ENCODE measurements at places on chromosomes 2 and 18.

- no peak for DNase-seq
These were observed 81.4 kb upstream of the PKDCC start for GRCh38 chr2:41966431-41966893.

DNA sequence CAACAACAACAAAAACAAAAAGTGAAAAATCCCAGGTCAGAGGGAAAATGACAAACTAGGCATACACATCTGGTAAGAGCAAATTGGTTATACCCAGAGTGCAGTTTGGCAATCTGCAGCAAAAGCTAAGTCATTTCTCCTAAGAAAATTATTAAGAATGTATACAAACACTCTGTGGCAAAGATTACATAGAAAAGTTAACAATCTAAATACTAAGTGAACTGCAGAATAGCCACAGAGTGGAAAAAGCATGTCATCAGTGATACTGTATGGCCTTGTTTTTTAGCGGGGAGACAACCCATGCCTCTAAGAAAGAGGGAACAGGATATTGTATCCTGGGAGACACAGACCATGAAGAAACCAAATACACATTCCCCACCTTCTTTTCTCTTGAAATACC is 136.0 kb upstream of the ITGB6 start:
- no peak for DNase-seq

- no peak for DNase-seq
These were observed 20.8 kb upstream of the ATIC start for GRCh38 chr2:215290980-215291599.

- no peak for DNase-seq
These were observed 61.5 kb downstream of the AGAP1 start for GRCh38 chr2:235555371-235555770.

- DNase-seq: no peak
These were observed 56.7 kb downstream of the DIS3L2 start for GRCh38 chr2:232018181-232018580.

DNA sequence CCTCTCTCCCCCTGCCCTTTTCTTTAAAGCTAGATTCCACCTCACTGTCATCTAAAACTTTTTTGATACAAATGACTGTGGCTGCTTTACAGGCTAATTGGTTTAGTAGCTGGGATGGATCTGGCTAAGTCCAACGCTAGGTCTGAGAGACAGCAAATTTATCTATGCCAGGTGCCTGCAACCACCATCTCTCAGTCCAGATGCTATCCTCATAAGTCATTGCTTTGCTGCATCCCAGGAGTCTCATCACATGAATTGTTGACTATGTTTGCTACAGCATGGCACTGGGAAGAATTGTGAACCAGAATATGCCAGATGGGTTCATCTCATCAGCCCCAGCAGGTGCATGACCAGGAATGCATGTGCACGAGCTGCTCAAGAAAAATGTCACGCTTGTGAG is 100.0 kb upstream of the PID1 start:
- no peak for DNase-seq

DNA sequence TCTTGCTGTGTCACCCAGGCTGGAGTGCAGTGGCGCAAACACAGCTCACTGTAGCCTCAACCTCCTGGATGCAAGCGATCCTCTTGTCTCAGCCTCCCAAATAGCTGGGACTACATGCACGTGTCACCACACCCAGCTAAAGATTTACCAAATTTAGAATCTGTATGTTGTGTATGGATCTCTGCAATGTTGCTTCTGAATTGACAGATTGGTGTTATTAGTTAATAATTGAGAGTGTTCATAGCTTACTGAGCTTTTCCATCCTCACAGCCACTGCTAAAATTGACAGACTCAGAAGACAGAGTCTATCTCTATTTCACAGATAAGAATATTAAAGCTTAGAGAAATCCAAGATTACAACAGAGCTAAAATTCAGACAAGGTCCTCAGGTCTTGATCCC is 4.3 kb upstream of the NBAS start:
- no peak for DNase-seq

- no peak for DNase-seq
These were observed 114.1 kb upstream of the FIGN start for GRCh38 chr2:163849756-163850435.

GRCh38 chr2:83115606-83116005 is 1343.5 kb downstream of the SUCLG1 start:
- DNase-seq: no peak

DNA sequence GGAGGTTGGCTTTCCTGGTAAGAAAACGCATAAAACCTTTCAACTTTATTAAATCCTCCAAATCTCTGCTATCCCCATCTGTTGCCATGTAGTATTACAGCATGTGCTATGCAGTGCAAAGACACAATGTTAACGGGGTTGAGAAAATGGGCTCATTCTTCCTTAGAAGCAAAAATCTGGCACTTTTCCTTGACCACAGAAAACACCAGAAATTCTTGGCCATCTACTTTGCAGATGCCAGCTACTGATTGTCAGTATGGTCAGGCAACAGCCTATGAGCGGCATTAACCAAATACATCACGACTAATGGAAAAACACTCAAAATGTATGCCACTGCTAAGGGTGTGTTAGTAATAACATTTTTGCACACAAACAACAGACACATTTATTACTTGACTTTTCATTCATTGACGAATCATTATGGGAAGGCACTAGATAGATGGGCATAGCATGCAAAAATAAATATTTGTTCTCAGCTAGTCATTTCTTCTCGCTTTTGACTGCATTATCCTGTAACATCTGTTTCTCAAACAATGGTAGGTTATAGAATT is 65.2 kb upstream of the CRIM1 start:
- no peak for DNase-seq

DNA sequence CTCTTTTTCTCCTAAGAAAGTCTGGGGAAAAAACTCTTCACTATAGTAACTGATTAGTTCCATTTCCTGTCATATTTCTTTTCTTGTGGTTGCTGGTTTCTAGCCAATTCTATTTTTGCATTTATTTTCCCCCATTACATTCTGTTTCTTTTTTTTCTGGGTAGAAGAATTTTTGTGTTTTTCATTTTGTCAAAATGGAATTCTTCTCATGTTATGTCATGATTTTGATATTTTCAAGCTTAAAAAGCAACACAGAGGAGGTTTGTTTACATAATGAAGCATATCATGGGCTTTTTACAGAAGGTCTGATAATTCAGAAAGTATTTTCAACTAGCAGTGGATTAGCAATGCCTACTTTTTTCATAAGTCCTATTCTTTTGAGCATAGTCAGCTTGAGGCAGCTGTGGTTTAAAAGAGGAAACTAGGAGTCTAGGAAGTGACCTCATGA is 102.0 kb downstream of the MAP2 start:
- no peak for DNase-seq

DNA sequence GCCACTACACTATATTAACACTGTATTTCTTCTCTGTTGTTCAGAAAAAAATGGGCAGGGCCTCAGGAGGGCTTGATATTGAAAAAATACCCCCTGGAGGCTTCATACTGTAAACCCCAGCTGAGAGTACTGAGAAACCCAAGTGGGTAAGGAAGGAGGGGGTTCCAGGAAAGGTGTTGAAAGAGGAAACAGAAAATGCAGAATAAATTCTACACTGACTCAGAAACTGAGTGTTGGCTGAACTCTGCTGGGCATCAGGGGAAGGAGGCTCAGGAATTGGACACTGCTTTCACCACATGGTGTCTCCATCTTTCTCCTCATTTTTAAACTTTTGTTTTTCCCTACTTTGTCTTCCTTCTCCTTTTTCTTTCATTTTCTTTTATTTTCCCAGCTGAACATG is 253.7 kb downstream of the DYM start:
- no peak for DNase-seq

- no peak for DNase-seq
These were observed 1.6 kb downstream of the OSR1 start for GRCh38 chr2:19356545-19357401.

GRCh38 chr2:112216167-112216566 is 38.7 kb downstream of the ZC3H8 start:
- DNase-seq: no peak

DNA sequence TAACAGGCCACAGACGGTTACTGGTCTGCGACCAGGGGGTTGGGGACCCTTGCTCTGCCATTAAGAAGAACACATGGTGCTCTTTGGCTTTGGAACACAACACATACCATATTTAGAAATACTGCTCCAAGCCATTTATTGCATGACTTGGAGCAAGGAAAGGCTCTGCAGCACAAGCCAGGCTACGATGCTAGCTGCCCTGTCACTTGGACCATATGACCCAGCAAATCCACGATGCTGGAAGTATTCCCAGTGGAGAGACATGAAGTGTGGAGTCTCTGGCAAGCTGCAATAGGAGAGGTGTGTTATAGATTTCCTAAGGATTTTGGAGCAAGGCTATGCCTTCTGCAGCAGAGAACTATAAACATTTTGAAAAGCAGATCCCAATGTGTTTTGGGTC is 171.2 kb downstream of the HAUS1 start:
- no peak for DNase-seq

- no peak for DNase-seq
These were observed 1.1 kb downstream of the HADHB start for GRCh38 chr2:26245810-26246209.

DNA sequence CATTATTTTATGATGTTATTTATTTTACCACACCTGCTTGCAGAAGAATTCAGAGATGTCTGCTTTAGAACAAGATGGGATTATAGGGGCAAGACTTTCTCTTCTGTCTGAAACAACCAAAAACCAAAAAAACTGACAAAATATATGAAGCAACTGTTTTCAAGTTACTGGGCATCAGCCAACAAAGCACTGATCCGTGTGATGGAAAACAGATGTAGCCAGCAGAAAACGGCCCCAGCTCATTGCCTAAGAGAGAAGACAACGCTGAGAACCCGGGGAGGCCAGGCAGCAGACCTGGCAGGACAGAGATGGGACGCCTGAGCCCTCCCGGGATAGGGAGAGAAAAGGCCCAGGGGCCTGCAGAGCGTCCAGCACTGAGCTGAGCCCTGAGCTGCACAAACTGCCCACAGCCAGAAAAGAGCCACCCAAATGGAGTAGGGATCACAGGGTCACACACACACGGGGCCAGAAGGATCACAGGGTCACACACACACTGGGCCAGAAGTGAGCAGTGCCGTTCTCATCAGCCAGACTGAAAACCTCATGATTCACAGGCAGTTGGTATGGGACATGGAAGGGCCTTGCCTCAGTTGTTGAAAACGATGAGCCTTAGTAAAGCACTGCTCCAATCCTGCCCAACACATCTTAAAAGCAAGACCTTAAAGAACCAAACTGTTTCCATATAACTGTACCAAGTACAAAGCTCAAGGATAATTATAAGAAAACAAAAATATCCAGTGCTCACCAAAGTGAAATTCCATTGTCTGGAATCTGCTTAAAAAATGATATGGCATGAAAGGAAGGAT is 12.1 kb downstream of the PXDN start:
- no peak for DNase-seq

DNA sequence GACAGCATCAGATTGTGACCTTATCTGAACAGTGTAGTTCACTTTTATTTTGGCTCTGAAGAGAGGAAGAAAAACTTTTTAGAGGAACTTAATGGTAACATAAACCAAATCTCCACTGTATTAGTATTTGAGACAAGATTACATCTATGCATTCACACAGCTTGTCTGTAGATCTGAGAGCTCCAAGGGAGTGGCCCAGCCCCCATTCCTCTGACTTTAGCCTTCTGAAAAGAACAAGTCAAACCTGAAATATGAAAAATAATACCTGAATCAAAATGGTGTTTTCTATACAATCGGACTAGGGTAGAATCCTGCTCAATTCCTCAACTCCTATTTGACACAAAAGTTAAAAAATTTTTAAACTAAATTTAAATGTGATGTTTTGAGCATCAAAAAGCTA is 23.1 kb downstream of the STARD7 start:
- no peak for DNase-seq

- DNase-seq: no peak
These were observed 17.7 kb upstream of the MAL start for GRCh38 chr2:95007822-95008221.

GRCh38 chr2:7748717-7749415 is 831.7 kb downstream of the RNF144A start:
- no peak for DNase-seq

GRCh38 chr2:187525163-187525900 is 28.9 kb downstream of the TFPI start:
- DNase-seq: no peak

GRCh38 chr2:218444692-218445357 is 25.9 kb downstream of the VIL1 start:
- DNase-seq: no peak

GRCh38 chr2:223486751-223487150 is 115.4 kb downstream of the SCG2 start:
- no peak for DNase-seq

GRCh38 chr2:71078624-71079023 is 10.2 kb downstream of the NAGK start:
- DNase-seq: no peak

GRCh38 chr2:122704109-122704563 is 948.7 kb downstream of the TSN start:
- no peak for DNase-seq

GRCh38 chr2:149077861-149078260 is 39.4 kb downstream of the LYPD6B start:
- no peak for DNase-seq

DNA sequence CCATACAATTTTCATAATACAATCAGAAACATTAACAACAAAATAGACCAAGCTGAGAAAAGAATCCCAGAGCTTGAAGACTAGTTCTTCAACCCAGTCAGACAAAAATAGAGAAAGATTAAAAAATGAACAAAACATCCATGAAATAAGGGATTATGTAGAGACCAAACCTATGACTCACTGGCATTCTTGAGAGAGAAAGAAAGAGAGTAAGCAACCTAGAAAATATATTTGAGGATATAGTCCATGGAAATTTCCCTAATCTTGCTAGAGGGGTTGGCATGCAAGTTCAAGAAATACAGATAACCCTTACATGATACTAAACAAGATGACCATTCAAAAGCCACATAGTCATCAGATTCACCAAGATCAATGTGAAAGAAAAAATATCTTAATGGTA is 281.7 kb downstream of the CCDC85A start:
- DNase-seq: no peak
